Glutamatergic neuron (in vitro differentiated cells): ENCODE measurements at places on chromosomes 11 and 22. TPM values are rescaled to one million over a fixed set of nuclear protein-coding genes. Genes with fewer than 3 reads are reported as not detected.
A peak's percentile ranks its signal among the peaks of the same experiment; 100 is the strongest.

- H3K4me3 ChIP-seq = no peak overlapping the region
- no peaks in the 10 kb centered on the region for H3K36me3 ChIP-seq
- H3K27me3 ChIP-seq = no peaks in the 10 kb centered on the region
- H3K27ac ChIP-seq = no peak overlapping the region
- no peak for DNase-seq
- no peaks in the 10 kb centered on the region for H3K4me1 ChIP-seq
Observed at GRCh38 chr11:105407101-105407500, 202.8 kb upstream of the GRIA4 start.

GRCh38 chr11:71163371-71163770 is 89.0 kb downstream of the SHANK2 start:
- H3K4me1 ChIP-seq = no peaks in the 10 kb centered on the region
- H3K36me3 ChIP-seq = peaks cover 4% of the 10 kb centered on the region
- DNase-seq = no peak
- H3K4me3 ChIP-seq = no peak overlapping the region

GRCh38 chr11:112878033-112878601 is 83.1 kb upstream of the NCAM1 start:
- DNase-seq = peak; percentile 36
- peaks cover 4% of the 10 kb centered on the region for H3K27me3 ChIP-seq
- no peak overlapping the region for H3K4me3 ChIP-seq
- peaks cover 36% of the 10 kb centered on the region for H3K4me1 ChIP-seq
- peak overlapping the region; percentile 77 for H3K27ac ChIP-seq

DNA sequence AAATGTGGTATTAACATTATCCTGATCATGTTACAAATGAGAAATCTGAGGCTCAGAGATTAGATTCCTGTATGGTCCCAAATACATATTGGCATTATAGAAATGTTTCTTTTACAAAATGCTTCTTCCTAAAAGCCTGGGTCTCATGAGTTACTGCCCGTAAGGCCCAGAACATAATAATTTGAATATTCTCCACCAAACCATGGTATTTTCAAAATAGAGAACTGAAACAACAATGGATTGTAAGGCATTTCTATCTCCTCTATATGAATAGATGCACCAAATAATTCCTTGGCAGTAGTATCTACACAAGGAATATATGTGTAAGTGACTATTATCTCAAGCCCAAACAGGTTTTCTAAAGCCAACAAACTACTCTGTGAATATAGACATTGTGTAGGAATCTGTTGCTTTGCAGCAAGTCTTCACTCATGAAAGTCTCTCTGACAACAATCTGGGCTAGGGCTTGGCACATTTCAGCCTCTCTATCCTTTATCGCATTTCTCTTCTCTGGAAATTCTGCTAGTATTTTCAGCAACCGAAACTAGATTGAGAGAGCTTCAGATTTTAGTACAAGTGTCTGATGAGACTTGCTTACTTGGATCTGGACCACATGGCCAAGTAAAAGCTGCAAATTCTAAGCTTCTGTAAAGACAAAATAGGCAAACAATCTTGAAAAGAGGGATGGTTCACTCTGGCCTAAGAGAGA is 112.8 kb upstream of the ARHGAP20 start:
- no peak overlapping the region for H3K4me3 ChIP-seq
- no peak for DNase-seq

GRCh38 chr11:119055901-119056300 is 1.1 kb downstream of the HYOU1 start:
- peaks cover 8% of the 10 kb centered on the region for H3K27me3 ChIP-seq
- H3K36me3 ChIP-seq = no peaks in the 10 kb centered on the region
- no peak for DNase-seq
- H3K27ac ChIP-seq = peak overlapping the region; percentile 67
- peaks cover 10% of the 10 kb centered on the region for H3K4me1 ChIP-seq

- peak; percentile 42 for DNase-seq
- no peak overlapping the region for H3K4me3 ChIP-seq
- H3K27me3 ChIP-seq = peaks cover 1% of the 10 kb centered on the region
- peaks cover 31% of the 10 kb centered on the region for H3K4me1 ChIP-seq
- no peak overlapping the region for H3K27ac ChIP-seq
Observed at GRCh38 chr22:19996694-19997384, 19.8 kb downstream of the ARVCF start.

DNA sequence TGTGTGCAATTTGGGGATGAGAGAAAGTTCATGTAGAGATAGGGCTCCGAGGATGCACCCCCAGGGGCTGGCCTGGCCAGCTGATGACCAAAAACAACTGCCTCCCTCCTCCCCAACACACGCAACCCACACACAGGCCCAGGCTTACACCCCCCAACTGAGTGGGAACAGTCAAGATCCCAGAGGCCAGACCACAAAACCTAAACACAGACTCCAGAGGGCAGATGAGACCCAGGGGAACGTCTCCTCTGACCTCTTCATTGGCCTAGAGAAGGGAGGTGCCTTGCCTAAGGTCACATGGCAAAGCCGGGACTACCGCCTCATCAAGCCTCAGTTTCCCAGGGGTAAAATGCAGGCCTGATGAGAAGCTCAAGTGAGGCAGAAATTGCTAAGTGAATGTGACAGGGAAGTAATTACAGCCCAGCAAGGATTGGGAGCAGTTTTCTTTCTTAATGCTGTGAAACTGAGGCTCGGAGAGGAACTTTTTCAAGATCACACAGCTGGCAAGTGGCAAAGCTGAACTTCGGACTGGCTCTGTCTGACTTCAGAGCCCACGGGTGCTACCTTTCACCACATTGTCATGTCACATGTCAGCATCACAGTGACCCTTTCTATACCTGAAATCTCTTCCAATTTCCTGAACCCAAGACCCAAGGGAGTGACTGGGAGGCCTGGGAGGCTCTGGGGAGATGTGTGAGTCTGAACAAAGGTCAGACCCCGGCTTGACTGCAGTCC is 69.9 kb upstream of the WNT11 start:
- H3K36me3 ChIP-seq = peaks cover 9% of the 10 kb centered on the region
- H3K27ac ChIP-seq = no peak overlapping the region
- H3K4me3 ChIP-seq = no peak overlapping the region
- H3K27me3 ChIP-seq = peaks cover 8% of the 10 kb centered on the region
- DNase-seq = no peak
- H3K4me1 ChIP-seq = no peaks in the 10 kb centered on the region

DNA sequence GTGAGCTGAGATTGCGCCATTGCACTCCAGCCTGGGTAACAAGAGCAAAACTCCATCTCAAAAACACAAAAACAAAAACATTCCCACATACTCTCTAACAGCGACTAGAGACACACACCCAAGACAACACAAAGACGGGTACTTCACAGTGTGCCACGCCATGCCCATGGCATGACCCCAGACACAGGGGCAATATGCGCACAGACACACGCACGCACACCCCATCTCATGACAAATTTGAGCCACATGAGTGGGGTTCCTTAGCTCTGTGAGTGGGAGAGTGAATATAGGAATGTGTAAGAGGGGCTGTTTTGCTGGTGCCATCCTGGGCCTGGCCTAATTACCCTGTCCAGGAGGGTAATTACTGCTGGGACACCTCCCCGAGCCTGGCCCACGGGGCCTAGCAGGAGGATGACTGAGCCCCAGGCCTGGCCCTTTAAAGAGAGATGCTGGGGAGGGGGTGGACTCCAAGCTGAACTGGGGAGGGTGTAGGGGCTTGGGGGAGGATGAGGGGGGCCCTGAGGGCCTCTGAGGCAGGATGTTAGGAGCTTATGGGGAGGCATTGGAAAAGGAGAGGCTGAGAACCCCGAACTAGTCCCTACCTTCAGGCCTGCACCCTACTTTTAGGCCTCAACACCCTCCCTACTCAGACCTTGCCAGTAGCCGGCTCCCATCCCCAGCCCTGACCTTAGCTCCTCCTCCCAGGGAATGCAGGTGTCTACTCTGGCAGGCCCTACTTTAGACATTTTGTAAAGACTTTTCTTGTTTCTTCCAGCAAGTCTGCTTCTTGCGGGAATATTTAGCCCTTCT is 1.5 kb downstream of the LTBP3 start:
- peak overlapping the region; percentile 76 for H3K4me3 ChIP-seq
- peaks cover 17% of the 10 kb centered on the region for H3K27me3 ChIP-seq
- H3K4me1 ChIP-seq = peaks cover 15% of the 10 kb centered on the region
- no peak for DNase-seq

- peaks cover 2% of the 10 kb centered on the region for H3K27me3 ChIP-seq
- no peak overlapping the region for H3K4me3 ChIP-seq
- H3K27ac ChIP-seq = no peak overlapping the region
Observed at GRCh38 chr22:48900626-48901025, 927.0 kb downstream of the BRD1 start.

DNA sequence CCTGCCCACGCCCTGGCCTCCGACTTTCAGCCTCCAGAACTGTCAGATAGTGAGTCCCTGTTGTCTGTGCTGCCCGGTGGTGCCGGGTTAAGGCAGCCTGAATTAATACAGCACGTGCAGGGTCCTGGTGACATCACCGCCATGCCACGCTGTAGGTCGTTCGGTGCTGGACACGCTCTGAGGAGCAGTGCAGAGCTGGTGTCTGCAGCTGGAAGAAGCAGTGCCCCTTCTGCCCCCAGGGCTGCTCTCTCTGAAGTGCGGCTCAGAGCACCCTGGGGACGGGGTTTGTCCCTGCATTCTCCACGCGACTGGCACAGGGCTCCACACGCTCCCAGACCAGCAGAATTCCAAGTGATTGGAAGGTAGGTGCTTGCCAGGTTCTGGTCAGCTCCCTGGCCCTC is 831.5 kb downstream of the TBC1D22A start:
- no peak overlapping the region for H3K4me3 ChIP-seq
- no peak overlapping the region for H3K27ac ChIP-seq
- no peaks in the 10 kb centered on the region for H3K4me1 ChIP-seq
- H3K36me3 ChIP-seq = peaks cover 16% of the 10 kb centered on the region
- DNase-seq = no peak

- no peak for DNase-seq
- peak overlapping the region; percentile 48 for H3K27ac ChIP-seq
- H3K4me3 ChIP-seq = no peak overlapping the region
- H3K4me1 ChIP-seq = peaks cover 20% of the 10 kb centered on the region
- peaks cover 5% of the 10 kb centered on the region for H3K27me3 ChIP-seq
- no peaks in the 10 kb centered on the region for H3K36me3 ChIP-seq
Observed at GRCh38 chr11:34149786-34150185, 44.4 kb downstream of the NAT10 start.

GRCh38 chr11:122165607-122166371 is 49.8 kb upstream of the BLID start:
- H3K27me3 ChIP-seq = peaks cover 1% of the 10 kb centered on the region
- peak overlapping the region; percentile 11 for H3K4me3 ChIP-seq
- H3K36me3 ChIP-seq = no peaks in the 10 kb centered on the region
- H3K27ac ChIP-seq = peak overlapping the region; percentile 13
- DNase-seq = no peak

DNA sequence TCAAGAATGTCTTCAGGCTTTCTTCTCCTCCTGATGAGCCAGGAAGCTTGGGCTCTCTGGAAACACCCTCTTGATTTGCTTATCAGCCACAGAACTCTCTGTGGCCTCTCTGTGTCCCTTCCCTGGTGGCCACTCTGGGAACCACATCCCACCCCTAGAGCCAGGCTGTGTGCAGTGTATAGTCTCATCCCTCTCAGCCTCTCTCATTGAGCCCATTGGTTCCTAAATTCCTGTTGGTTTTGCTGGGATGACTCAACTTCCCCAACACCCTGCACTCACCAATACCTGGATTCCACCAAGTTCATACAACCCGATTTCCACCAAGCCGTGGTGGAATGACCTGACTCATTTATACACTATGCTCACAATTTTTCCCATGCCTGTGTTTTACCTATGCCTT is 5.2 kb downstream of the IRAG1 start:
- peaks cover 19% of the 10 kb centered on the region for H3K4me1 ChIP-seq
- no peak overlapping the region for H3K27ac ChIP-seq
- H3K36me3 ChIP-seq = no peaks in the 10 kb centered on the region
- no peaks in the 10 kb centered on the region for H3K27me3 ChIP-seq
- no peak overlapping the region for H3K4me3 ChIP-seq

DNA sequence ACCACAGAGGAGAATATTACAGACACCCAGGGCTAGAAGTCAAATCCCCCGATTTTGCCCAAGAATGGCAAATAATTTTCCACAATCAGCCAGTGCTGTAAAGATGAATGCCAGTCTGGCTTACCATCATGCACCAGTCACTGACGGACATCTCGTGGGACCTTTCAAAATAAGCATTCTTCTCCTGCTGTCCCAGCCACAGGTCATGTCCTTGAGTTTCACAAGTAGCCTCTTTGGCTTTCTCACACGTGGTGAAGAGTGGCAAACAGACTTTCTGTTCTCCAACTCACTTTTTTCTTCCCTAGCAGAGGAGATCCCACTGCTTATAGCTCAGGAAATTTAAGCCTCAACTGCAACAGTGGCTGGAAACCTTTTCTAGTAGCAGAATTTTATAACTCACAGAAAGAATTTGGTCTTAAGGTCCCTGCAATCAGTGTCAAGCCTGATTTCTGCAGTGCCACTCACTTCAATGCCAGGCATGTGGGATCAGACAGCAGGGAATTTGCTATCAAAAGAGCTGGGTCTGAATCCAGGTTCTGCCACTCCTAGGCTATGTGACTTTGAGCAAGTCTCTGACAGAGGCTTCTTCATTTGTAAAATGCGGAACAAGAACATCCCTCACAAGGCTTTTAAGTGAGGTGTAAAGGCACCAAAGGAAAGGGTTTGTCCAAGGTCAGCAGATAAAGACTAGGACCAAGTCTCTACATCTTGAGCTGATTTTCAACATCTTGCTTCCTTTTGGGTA is 3.6 kb downstream of the PIK3IP1 start:
- H3K36me3 ChIP-seq = no peaks in the 10 kb centered on the region
- DNase-seq = no peak
- H3K27ac ChIP-seq = peak overlapping the region; percentile 33
- H3K27me3 ChIP-seq = no peaks in the 10 kb centered on the region
- H3K4me3 ChIP-seq = peak overlapping the region; percentile 15

DNA sequence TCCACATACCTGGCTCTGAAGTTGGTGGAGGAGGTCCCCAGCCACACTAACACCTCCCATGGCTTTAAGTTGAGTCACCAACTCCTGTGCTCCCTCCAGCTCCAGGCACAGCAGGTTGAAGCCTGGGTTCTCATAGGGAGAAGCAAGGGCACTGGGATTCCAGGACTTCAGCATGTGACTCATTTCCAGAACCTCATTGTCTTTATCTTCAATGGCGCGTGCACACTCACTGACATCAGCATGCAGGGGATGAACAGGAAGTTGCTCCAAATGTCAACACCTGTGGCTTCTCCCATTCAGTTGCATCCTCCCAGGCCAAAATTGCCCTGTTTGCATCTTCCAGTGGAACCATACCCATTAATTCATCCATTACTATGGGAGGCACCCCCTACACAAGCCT is 5.8 kb upstream of the UBQLNL start:
- H3K27me3 ChIP-seq = no peaks in the 10 kb centered on the region
- DNase-seq = no peak
- H3K4me3 ChIP-seq = no peak overlapping the region
- no peaks in the 10 kb centered on the region for H3K4me1 ChIP-seq

The SLC37A4 gene
- 21.2 TPM for total RNA-seq

The OR52E8 gene
- not detected for total RNA-seq

The MRGPRE gene
- total RNA-seq = 1.0 TPM

The ZNRD2 gene
- 37.9 TPM for total RNA-seq

The CARNS1 gene
- 0.07 TPM for total RNA-seq

The SEC14L6 gene
- total RNA-seq = not detected

The DDT gene
- total RNA-seq = 95.9 TPM

The KRTAP5-11 gene
- total RNA-seq = not detected
